ENCODE measurements at places on chromosomes 13 and 19. TPM values are rescaled to one million over a fixed set of nuclear protein-coding genes. Genes with fewer than 3 reads are reported as not detected.

The LGALS4 gene
- total RNA-seq, result 0.53 TPM

The PROZ gene
- not detected for total RNA-seq

The OR7C1 gene
- total RNA-seq, result not detected

The ZNF850 gene
- total RNA-seq, result 0.82 TPM

The HRC gene
- not detected for total RNA-seq

The SBK2 gene
- total RNA-seq, result 3.1 TPM

The KLK11 gene
- total RNA-seq, result not detected
